CD8-positive, alpha-beta memory T cell (primary cell): ENCODE measurements at places on chromosomes 5 and 9. TPM values are rescaled to one million over a fixed set of nuclear protein-coding genes. Genes with fewer than 3 reads are reported as not detected.

DNA sequence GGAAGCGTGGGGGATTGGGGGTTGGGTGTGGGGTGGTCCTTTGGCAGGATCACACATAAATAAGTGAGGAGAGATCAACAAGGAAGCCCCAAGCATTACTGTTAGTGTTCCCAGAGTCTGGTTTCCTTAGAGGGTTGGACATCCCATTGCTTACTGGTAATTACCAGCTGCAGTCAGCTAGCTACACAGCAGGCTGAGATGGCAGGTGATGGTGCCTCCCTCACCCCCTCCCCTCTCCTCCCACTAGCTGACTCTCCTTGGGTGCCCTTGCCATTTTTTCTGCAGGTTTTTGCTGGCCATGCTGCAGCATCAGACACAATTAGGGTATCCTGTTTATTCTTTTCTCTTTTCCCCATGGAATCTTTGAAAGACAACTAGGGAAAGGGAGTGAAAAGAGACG is 107.5 kb upstream of the TLR4 start:
- no peaks in the 10 kb centered on the region for H3K36me3 ChIP-seq
- H3K27me3 ChIP-seq, result no peaks in the 10 kb centered on the region
- no peak overlapping the region for H3K27ac ChIP-seq
- no peaks in the 10 kb centered on the region for H3K4me1 ChIP-seq
- no peak overlapping the region for H3K4me3 ChIP-seq

DNA sequence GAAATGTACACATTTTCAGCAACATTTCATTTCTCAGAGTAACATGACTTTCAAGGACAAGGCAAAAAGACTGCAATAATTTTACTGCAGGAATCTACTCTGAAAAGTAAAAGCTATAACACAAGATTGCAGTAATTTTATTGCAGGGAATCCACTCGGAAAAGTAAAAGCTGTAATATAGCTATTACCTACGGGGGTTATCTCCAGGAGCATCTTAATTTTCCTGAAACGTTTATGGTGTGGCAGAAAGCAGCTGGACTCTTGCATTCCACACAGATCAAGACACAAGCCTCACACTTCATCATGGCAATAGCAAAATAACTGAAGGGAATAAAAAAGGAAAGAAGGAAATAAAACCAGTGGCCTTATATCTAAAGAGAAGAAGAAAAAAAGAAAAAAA is 171.2 kb downstream of the TSSK1B start:
- no peaks in the 10 kb centered on the region for H3K36me3 ChIP-seq
- H3K27ac ChIP-seq, result no peak overlapping the region
- no peaks in the 10 kb centered on the region for H3K27me3 ChIP-seq
- no peak overlapping the region for H3K4me3 ChIP-seq
- H3K4me1 ChIP-seq, result no peaks in the 10 kb centered on the region
- DNase-seq, result no peak

- H3K27me3 ChIP-seq, result no peaks in the 10 kb centered on the region
- no peak overlapping the region for H3K4me3 ChIP-seq
- H3K27ac ChIP-seq, result no peak overlapping the region
- no peak for DNase-seq
- H3K36me3 ChIP-seq, result no peaks in the 10 kb centered on the region
- no peaks in the 10 kb centered on the region for H3K4me1 ChIP-seq
These were observed 24.4 kb upstream of the CLK4 start for GRCh38 chr5:178651046-178651810.

DNA sequence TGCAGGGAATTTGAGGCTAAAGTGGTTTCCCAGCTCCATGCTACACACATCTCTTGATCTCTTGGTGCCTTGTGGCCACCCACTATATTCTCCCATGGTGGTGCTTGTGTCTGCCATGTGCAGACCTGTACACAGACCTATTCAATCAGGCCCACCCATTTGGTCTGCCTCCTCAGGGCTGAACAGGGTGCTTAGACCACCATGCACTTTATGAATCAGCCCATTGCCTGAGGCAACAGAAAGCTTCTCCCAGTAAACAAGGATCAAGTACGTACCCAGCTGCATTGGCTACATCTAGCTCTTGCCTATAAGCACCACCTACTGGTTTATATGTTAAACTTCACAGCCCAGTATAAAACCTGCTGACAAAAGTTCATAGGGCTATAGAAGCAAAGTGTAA is 664.3 kb upstream of the EDIL3 start:
- no peak for DNase-seq
- H3K4me3 ChIP-seq, result no peak overlapping the region
- no peaks in the 10 kb centered on the region for H3K4me1 ChIP-seq
- H3K36me3 ChIP-seq, result no peaks in the 10 kb centered on the region

The IL4 gene
- 6.4 TPM for total RNA-seq

The DMRT2 gene
- not detected for total RNA-seq

The CRB2 gene
- total RNA-seq, result not detected

The CDC20B gene
- total RNA-seq, result 0.16 TPM
